ENCODE measurements at places on chromosomes 11 and 22. TPM values are rescaled to one million over a fixed set of nuclear protein-coding genes. Genes with fewer than 3 reads are reported as not detected.

KREMEN1 gene
- 16.5 TPM for total RNA-seq

MN1 gene
- total RNA-seq = 3.3 TPM

CELSR1 gene
- total RNA-seq = 44.0 TPM

LMO2 gene
- 14.0 TPM for total RNA-seq

BLID gene
- total RNA-seq = 2.6 TPM
